ENCODE measurements at places on chromosomes 12 and 14.

DNA sequence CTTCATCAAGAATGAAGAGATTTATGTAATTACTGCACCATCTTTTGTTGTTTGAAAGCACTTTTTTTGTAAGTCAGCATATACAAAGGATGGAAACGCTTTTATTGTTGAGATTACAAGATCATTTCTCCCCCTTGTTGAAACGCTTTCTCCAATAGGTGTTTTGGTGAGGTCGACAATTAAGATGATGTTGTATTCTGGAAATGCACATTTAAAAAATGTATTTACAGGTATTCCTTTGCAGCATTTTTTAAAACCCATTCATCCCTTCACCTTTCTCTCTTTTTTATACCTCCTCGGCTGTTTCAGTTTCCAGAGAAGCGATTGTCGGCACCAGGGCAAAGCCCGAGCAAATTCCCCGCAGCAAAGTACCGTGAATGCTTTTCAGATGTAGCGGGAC, 499.9 kb downstream of the VRK1 start:
- no peak for DNase-seq

GRCh38 chr14:35958499-35958898, 132.4 kb downstream of the BRMS1L start:
- DNase-seq: no peak

- DNase-seq: no peak
Measured at GRCh38 chr12:64137117-64137516, 85.0 kb downstream of the KICS2 start.

GRCh38 chr12:111066744-111067437, 146.5 kb upstream of the MYL2 start:
- no peak for DNase-seq

DNA sequence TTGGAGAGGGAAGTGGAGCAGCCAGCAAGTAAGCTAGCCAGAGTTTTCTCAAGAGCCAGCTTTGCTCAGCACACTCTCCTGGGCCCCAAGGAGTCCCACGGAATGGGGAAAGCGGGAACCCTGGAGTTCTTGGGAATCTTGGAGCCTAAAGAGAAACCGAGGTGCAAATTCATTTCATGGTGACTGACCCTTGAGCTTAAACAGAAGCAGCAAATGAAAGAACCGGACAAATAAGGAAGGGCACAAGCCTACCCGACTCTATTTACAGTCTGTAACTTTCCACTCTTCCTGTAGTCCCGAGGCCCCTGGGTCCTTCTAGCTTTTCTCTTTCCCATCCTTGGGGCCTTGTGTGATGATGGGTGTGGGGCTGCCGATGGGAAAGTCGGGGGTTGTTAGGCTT, 18.1 kb upstream of the TIGAR start:
- no peak for DNase-seq

DNA sequence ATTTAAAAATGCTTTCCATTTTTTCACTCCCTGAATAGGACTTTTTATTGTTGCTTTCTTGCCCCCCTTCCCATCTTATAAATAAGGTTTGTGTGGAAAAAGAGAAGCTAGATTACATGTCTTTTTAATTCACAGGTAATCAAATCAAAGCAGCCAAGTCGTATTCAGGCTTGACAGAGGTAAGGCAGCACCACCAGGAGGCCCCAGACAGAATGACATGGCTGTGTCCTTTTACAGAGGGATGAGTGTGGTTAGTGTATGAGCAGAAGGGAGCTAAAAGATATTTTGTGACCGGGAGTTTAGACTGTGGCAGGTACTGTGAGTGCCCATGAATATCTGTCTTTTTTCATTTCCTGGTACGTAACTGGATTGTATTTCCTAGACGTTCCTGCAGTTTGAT, 596.1 kb downstream of the ETNK1 start:
- no peak for DNase-seq

GRCh38 chr12:89208661-89209096, 143.6 kb downstream of the DUSP6 start:
- no peak for DNase-seq

DNA sequence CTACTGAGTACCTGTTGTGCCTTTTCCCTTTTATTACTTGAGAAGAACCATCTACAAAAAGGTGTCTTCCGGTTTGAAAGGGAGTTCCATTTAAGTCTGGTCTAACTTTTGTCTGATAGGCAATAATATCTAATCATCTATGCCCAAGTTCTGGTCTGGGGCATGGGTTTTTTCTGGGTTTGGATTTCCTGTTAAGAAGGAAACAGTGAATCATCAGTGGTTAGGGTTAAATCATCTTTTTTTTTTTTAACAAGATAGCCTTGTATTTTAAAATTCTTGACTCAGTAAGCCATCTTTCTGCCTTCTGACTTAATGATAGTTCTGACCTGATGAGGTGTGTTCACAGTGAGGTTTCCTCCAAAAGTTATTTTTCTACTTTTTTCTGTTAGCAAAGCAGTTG, 29.3 kb upstream of the CPNE8 start:
- no peak for DNase-seq

DNA sequence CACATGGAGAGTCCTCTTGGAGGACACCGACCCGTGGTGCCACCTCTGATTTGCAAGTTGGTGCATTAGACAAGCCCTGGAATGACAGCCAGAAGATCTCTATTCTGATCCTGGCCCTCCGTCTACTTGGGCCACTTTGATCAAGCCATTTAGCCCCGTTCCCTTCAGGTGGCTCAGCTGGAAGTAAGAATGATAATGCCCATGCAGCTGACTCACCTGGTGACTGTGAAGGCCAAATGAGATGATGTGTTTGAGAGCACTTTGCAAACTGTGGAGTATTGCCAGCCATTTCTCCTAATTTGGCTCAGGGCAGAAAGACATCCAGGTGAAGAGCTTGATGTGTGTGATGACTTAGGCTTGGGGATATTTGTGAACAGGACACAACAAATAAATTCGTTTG, 165.9 kb downstream of the ETV6 start:
- no peak for DNase-seq

- no peak for DNase-seq
Measured at GRCh38 chr12:12898911-12899511, 7.6 kb downstream of the GPRC5A start.

GRCh38 chr14:20559461-20559904, 1.4 kb downstream of the RNASE9 start:
- DNase-seq: no peak

DNA sequence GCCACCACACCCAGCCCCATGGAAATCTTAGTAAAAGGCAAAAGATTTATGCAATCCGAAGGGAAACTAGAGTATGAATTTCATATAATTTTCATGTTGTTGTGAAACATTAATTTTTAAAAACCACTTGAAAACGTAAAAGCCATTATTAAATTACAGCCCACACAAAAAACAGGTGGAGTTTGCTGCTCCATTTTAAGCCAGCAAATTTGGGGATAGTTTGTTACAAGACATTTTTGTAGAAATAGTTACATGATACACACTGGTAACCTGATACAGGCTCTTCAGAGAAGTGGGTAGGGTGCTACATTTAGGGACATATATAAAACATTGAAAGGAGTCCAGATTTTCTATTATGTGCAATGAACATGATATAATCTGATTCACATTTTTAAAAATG, 17.6 kb downstream of the GNPTAB start:
- no peak for DNase-seq

GRCh38 chr12:2904260-2904659, 13.6 kb downstream of the TULP3 start:
- no peak for DNase-seq

GRCh38 chr12:65916991-65917695, 92.9 kb downstream of the HMGA2 start:
- no peak for DNase-seq

- DNase-seq: no peak
Measured at GRCh38 chr12:52713960-52714886, 10.9 kb upstream of the KRT77 start.

GRCh38 chr12:31206038-31206670, 119.8 kb downstream of the SINHCAF start:
- DNase-seq: no peak

DNA sequence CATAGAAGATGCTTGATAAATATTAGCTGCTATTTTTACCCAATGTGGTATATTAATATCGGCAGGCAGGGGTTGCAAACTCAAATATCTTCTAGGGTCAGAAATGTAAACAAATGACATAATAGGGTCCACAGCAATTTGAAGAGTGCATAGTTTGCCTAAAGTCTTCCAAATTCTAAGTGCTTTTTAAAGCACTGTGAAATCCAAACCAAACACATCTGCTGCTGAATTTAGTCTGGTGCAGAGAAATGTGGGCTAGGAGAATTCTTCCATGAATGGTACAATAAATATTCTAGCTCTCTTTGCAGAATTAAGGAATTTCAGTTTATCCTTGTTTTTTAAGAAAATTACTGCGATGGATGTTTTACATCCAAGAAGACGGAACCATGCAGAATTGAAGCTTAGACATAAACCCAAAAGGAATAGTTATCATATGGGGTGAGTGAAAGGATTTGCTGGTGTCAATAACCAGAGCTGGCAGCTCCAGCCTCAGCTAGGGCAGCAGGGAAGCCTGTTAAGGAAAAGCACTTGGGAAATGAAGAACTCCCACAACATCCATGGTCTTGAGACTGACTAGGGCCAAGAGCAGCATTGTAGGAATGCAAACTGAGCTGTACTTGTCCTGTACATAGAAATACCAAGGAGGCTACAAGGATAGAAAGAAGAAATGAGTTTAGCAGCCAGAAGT, 65.5 kb downstream of the PTPRR start:
- DNase-seq: no peak

DNA sequence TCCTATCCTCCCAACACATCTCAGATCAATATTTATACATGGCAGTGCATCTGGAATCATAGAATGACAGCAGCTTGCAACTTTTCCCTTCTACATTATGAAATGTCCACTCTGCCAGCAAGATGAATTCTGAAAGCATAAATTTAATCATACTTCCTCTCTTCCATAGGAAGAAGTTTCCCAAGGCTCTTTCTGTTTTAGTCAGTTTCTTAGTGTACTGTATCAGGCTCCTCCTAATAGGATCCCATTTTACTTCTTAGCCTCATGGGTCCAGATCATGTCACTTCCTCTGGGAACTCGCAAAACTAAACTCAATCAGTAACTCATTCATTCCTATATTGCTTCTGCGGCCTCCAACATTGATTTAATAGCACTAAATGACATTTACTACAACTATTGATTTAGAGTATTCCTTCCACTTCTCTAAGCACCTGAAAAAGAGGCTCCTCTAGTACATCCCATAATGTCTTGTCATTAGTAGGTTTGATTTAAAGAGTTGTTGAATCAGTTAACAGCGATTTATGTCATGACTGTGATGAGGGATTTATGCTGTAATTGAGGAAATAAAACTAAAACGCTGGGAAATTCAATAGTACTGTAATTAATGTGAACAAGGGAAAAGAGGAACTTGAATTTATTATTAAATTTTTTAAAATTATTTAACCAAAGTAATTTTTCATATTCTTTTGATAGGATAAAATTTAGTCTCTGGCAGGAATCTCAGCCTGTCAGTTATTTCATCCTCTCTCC, 4.0 kb downstream of the CLEC1A start:
- DNase-seq: no peak

GRCh38 chr12:116620124-116620491, 60.9 kb downstream of the MAP1LC3B2 start:
- no peak for DNase-seq

DNA sequence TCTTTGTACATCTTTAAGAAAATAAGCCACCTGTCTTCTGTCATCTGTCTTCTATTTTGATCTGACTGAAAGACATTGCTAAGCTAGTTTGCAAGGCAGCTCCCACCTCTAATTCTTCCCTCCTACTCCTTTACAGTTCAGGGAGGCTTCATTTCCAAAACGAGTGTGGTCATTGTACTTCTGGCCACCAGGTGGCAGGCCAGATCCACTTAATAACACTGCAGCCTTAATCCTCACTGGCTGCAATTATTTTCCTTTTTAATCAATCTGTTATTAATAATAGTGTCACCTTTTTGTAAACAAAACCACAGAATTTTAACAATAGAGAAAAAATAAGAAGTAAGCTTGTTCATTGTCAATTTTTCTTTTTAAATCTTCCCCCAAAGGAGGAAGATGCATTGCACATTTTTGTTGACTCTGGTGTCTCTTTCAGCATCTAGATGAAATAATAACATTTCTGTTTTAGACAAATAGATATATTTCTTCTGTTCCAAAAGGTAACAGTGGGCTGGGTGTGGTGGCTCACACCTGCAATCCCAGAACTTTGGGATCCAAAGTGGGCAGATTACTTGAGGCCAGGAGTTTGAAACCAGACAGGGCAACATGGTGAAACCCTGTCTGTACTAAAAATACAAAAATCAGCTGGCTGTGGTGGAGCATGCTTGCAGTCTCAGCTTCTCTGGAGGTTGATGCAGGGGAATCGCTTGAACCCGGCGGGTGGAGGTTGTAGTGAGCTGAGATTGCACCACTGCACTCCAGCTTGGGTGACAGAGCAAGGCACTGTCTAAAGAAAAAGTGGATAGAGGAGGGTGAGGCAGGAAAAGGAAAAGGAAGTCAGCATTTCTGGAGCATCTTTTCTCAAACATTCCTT, 23.3 kb downstream of the GABARAPL1 start:
- DNase-seq: peak; percentile 22
